ENCODE measurements at places on chromosomes 1 and 21.

DNA sequence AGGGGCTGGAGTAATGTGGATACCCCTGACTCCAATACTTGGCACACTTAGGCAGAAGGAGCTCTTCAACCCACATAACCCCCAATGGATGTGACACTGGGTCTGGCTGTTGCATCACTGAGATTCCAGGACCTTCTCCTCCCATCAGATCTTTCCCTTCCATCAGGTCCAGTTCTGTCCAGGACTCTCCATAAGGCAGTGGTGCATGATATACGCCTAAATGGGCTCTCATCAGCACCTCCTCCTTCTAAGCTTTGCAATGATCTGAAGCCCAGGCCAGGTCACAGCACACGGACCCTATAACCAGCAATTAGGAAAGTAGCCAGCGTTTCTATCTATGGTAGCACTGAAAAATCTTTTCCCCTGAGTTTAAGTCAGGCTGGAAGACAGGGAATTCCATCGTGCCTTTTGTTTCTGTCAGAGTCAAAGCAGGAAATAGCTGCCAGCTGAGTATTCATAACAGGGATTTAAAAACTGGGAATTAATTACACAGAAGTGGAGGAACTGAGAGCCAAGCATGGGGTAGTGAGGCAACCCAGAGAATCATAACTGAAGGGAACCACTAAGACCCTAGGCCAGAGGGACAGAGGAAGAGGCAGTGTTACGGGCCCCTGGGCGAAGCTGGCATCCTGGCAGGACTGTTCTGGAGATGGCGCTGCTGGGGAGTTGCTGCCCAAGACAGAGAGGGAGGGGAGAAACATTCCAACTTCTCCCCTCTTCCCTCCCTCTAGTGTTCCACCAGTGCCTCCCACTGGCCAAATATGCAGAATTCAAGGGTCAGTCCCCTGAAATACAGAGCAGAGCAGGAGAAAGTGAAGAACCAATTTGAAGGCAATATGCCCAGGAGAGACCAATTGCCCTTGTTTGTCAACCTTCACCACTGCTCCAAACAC, 37.5 kb upstream of the HOOK1 start:
- DNase-seq: no peak

DNA sequence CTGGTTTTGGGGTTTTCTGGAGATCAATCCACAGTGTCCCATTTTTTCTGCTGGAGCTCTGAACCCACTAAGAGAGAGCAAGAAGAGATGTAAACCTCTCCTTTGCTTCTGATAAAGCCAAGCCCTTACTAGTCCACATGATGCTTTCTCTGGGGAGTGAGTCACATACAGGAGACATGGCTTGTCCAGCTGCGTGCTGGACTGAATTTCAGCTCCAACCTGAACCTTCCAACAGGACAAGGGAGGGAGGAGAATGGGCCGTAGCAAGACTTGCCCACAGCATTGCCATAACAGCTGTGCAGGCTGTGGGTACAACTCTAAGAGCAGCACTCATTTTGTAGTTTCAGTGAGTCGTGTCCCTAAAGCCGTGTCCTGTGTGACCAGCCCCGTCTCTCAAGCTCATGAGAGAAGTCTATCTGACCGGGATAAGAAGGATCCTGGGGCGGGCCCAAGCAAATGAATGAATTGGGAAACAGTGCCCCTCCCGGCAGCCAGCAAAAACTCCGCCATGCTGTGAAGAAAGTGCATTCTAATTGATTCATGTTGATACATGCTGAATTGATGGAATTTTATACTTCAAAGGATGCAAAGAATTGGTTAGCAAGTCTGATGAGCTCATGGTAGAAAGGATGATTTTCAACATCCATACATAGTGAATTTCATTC, 195.2 kb downstream of the GABPA start:
- DNase-seq: no peak

DNA sequence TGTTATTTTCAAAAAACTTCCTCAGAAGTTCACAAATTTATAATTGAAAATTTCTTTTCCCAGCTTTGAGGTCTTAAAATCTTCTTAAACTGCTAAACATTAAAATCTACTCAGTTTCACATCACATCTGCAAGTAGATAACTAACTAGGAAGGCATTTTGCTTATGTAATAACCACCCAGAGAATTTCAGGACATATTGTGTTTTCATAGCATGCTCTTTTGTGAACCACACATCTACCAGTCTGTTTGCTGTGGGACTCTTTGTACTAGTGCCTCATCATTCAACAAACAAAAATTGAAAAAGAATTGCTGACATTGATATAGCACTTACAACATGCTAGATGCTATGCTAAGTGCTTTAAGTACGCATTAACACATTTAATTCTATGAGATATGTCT, 31.6 kb upstream of the C1orf146 start:
- DNase-seq: no peak

- no peak for DNase-seq
These were observed 11.2 kb downstream of the RGL1 start for GRCh38 chr1:183816110-183816509.
